ENCODE measurements at places on chromosomes 4 and X.

DNA sequence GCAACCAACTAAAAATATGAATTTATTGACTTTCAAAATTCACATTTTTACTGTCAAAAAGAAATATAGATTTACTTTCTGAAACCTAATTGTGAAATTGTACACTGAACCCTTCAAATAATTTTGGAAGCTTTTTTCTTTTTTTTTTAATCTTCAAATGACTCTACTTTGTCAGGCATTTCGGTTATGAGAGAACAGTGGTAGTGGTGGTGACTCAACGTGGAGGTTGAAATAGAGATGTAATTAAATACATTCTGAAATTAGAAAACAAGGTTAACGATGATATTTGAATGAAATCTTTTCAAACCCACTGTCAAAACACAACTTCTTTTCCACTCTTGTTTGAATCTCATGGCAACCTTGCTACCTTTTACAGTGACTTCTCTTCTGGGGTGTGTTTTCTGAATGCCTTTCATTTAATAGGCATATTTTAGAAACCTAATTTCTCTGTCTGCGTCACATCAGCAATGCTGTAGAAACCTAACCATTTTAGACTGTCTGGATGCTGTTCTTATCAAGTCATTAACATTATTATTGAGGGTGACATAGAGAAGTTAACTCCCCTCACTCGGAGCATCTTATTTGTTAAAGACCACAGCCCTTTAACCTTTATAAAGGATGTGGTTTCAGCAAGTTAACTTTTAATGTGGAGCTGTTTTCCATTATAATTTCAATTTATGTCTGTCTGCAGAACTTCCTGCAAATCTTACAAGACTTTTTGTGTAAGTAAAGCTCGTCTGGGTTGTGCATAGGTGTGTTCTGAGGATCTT lies 136.8 kb downstream of the PCDH7 start:
- no peak overlapping the region for H3K27ac ChIP-seq
- H3K4me3 ChIP-seq, result no peak overlapping the region
- no peak for DNase-seq
- H3K4me1 ChIP-seq, result no peaks in the 10 kb centered on the region
- H3K27me3 ChIP-seq, result no peaks in the 10 kb centered on the region

GRCh38 chr4:183986971-183987946 lies 82.2 kb downstream of the STOX2 start:
- no peaks in the 10 kb centered on the region for H3K27me3 ChIP-seq
- H3K27ac ChIP-seq, result peak overlapping the region; percentile 86
- no peaks in the 10 kb centered on the region for H3K36me3 ChIP-seq
- peak overlapping the region; percentile 43 for H3K4me3 ChIP-seq
- peak; percentile 4 for DNase-seq

DNA sequence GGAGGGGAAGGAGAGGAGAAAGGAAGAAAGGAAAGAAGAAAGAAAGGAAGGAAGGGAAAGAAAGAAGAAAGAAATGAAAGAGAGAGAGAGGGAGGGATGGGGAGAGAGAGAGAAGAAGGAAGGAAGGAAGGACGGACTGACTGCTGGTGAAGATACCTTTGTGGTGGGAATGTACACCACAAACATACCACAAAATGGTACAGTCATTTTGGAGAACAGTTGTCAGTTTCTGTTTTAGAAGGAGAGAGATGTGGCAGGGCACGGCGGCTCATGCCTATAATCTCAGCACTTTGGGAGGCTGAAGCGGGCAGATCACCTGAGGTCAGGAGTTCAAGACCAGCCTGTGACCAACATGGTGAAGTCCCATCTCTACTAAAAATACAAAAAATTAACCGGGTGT lies 40.0 kb upstream of the SHISA3 start:
- no peak overlapping the region for H3K27ac ChIP-seq
- H3K4me3 ChIP-seq, result no peak overlapping the region
- H3K4me1 ChIP-seq, result no peaks in the 10 kb centered on the region
- DNase-seq, result no peak

DNA sequence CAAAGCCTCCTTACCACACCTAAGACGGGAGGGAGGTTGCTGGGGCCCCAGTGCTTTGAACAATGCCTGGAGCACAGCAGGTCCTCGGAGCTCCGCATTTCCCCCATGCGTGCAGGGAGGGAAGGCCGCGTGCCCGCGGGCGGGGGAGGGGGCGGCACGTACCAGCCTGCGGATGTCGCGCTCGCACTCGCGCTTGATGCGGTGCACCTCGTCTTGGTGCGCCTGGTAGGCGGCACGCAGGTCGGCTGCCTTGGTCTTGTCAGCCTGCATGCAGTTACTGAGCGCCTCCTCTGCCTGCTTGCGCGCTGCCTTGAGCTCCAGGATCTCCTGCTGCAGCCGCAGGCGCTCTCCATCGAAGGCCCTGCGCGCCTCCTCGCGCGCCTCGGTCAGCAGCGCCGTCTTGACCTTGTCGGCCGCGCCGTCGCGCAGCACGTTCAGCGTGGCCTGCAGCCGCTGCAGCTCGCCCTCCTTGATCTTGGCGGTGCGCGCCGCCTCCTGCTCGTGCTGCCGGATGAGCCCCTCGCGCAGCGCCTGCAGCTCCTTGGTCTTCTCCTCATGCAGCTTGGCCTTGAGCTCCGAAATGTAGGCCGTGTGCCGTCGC lies 87.2 kb upstream of the C4orf50 start:
- H3K4me3 ChIP-seq, result no peak overlapping the region
- H3K4me1 ChIP-seq, result no peaks in the 10 kb centered on the region
- no peaks in the 10 kb centered on the region for H3K36me3 ChIP-seq
- DNase-seq, result no peak
- H3K27me3 ChIP-seq, result no peaks in the 10 kb centered on the region

DNA sequence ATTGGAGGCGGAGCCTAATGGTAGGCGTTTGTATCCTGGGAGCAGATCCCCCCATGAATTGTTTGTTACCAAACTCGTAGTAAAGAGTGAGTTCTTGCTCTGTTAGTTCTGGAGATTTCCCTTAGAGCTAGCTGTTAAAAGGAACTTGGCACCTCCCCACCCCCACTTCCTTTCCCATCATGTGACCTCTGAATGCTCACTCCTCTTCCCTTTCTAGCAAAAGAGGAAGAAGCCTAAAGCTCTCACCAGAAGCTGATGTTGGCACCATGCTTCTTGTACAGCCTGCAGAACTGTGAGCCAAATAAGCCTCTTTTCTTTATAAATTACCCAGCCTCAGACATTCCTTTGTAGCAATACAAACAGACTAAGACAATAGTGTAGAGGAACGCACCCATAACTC lies 13.8 kb upstream of the ATOH1 start:
- no peaks in the 10 kb centered on the region for H3K4me1 ChIP-seq
- no peak overlapping the region for H3K27ac ChIP-seq
- no peak overlapping the region for H3K4me3 ChIP-seq
- DNase-seq, result no peak
- H3K27me3 ChIP-seq, result no peaks in the 10 kb centered on the region
- no peaks in the 10 kb centered on the region for H3K36me3 ChIP-seq

DNA sequence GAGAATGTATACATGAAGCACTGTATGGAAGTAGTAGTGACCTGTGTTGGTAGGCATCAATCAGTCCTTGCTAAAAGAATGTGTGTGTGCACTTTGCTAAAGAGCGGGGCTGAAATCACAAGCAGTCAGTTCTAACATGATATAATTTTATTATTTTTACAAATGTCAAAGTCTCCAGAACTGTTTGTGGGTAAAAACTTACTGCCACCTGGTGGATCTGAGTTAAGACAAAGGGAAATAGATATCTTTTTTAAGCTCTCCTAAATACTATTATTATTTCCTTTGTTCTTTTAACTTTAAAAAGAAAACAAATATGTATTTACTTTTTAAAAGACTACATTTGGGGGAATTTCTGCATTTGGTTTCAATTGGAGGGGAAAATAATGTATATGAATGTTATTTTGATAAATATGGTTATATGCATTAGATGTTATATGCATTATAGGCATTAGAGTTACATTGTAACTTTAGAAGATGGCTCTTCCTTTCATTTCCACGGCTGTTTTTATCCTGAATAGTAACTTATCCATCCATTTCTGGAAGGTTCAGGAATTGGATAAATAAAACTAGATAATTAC lies 7.8 kb upstream of the CLOCK start:
- H3K27ac ChIP-seq, result no peak overlapping the region
- peaks cover 23% of the 10 kb centered on the region for H3K4me1 ChIP-seq
- H3K4me3 ChIP-seq, result no peak overlapping the region
- no peaks in the 10 kb centered on the region for H3K27me3 ChIP-seq

- H3K4me1 ChIP-seq, result no peaks in the 10 kb centered on the region
- no peaks in the 10 kb centered on the region for H3K36me3 ChIP-seq
- no peaks in the 10 kb centered on the region for H3K27me3 ChIP-seq
Observed at GRCh38 chrX:123731258-123731986, 1.4 kb downstream of the THOC2 start.

- no peaks in the 10 kb centered on the region for H3K27me3 ChIP-seq
- peak overlapping the region; percentile 60 for H3K27ac ChIP-seq
- no peak overlapping the region for H3K4me3 ChIP-seq
- no peaks in the 10 kb centered on the region for H3K36me3 ChIP-seq
- no peaks in the 10 kb centered on the region for H3K4me1 ChIP-seq
- DNase-seq, result no peak
Observed at GRCh38 chr4:40506492-40506891, 123.2 kb downstream of the RBM47 start.

GRCh38 chr4:173346074-173346473 lies 11.9 kb upstream of the HMGB2 start:
- no peak for DNase-seq
- H3K27me3 ChIP-seq, result no peaks in the 10 kb centered on the region
- no peak overlapping the region for H3K27ac ChIP-seq
- H3K36me3 ChIP-seq, result no peaks in the 10 kb centered on the region
- no peaks in the 10 kb centered on the region for H3K4me1 ChIP-seq

DNA sequence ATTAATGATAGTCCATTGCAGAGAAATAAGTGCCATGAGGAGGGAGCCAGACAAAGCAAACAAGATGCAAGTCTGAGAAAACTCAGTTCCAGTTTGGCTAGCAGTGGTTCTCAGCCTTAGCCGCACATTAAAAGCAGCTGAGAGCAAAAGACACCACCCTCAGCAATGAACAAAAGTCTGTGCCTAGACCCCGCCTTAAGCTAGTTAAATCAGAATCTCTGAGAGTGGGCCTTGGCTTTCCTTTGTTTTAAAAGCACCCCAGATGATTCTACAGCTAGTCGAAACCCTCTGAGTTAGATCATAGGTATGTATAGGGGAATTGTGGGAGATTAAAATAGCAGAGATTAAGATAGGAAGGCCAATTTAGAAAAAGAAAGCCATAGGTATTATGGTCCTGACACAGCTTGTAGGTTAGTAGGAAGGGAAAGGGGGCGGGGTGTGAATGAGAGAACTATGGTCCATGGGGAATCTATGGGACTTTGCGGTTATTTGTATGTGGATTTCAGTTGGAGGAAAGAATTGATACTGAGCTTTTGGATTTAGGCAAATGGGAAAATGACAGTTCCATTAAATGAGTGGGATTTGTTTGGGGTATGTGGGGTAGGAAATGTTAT lies 12.0 kb downstream of the SPRY1 start:
- no peak overlapping the region for H3K4me3 ChIP-seq
- H3K27ac ChIP-seq, result no peak overlapping the region
- H3K4me1 ChIP-seq, result peaks cover 44% of the 10 kb centered on the region

All from esophagus squamous epithelium (tissue), 5 donors.